ENCODE measurements at places on chromosomes 5 and 9. TPM values are rescaled to one million over a fixed set of nuclear protein-coding genes. Genes with fewer than 3 reads are reported as not detected.

Gene CATSPER3
- polyA plus RNA-seq = 0.41 TPM

Gene CYLC2
- polyA plus RNA-seq = not detected

Gene ACER2
- polyA plus RNA-seq = 4.1 TPM

Gene GOLGA1
- polyA plus RNA-seq = 10.0 TPM

Gene ITK
- 0.08 TPM for polyA plus RNA-seq

Gene PDZD2
- polyA plus RNA-seq = 6.8 TPM

Gene IL9
- polyA plus RNA-seq = not detected

Gene PWWP2A
- polyA plus RNA-seq = 7.1 TPM

Gene CNTFR
- 92.8 TPM for polyA plus RNA-seq

Gene SGCD
- 1.9 TPM for polyA plus RNA-seq

Gene COL23A1
- polyA plus RNA-seq = 0.80 TPM

Gene NKD2
- 8.4 TPM for polyA plus RNA-seq

Gene QRFP
- not detected for polyA plus RNA-seq

Gene NUP155
- 24.1 TPM for polyA plus RNA-seq

Gene POLR3G
- 0.51 TPM for polyA plus RNA-seq

Gene PCDHB12
- polyA plus RNA-seq = 0.98 TPM

Gene FBXW2
- polyA plus RNA-seq = 28.9 TPM

Gene DOCK2
- polyA plus RNA-seq = 1.8 TPM

Gene PLGRKT
- 26.6 TPM for polyA plus RNA-seq

Gene FOXD4L3
- not detected for polyA plus RNA-seq

Gene DMRT3
- 0.29 TPM for polyA plus RNA-seq

Gene SPATA31D4
- not detected for polyA plus RNA-seq

Gene STK32A
- polyA plus RNA-seq = 25.9 TPM

Gene INSL4
- polyA plus RNA-seq = not detected

Gene CRHBP
- 2.2 TPM for polyA plus RNA-seq

Gene RAB14
- polyA plus RNA-seq = 84.0 TPM

Gene GFPT2
- polyA plus RNA-seq = 3.2 TPM

Gene FOXD4L6
- polyA plus RNA-seq = 0.51 TPM
